ENCODE measurements at places on chromosomes 1 and 21. TPM values are rescaled to one million over a fixed set of nuclear protein-coding genes. Genes with fewer than 3 reads are reported as not detected.

The PDZK1IP1 gene
- total RNA-seq, result not detected

- H3K4me3 ChIP-seq, result no peak overlapping the region
- H3K4me1 ChIP-seq, result no peaks in the 10 kb centered on the region
- H3K27me3 ChIP-seq, result no peaks in the 10 kb centered on the region
- H3K27ac ChIP-seq, result no peak overlapping the region
- no peak for DNase-seq
Observed at GRCh38 chr1:170162459-170163246, 16.9 kb downstream of the NTMT2 start.

DNA sequence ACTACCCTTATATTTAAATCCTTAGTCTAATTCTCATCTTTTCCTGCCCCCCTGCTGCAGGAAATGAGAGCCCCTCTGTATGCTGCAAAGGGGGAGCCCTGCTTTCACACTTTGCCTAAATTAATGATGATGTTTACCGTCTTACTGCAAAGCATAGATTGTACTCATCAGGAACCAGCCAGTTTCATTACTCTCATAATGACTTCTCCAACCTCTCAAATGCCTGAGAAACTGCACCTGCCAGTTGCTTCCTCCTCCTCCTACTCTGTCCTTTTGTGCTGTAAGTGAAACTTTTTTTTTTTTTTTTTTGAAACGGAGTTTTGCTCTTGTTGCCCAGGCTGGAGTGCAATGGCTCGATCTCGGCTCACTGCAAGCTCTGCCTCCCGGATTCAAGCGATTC, 101.7 kb downstream of the ADSS2 start:
- H3K4me3 ChIP-seq, result no peak overlapping the region
- no peaks in the 10 kb centered on the region for H3K4me1 ChIP-seq
- H3K27me3 ChIP-seq, result no peaks in the 10 kb centered on the region
- no peaks in the 10 kb centered on the region for H3K36me3 ChIP-seq
- no peak for DNase-seq

DNA sequence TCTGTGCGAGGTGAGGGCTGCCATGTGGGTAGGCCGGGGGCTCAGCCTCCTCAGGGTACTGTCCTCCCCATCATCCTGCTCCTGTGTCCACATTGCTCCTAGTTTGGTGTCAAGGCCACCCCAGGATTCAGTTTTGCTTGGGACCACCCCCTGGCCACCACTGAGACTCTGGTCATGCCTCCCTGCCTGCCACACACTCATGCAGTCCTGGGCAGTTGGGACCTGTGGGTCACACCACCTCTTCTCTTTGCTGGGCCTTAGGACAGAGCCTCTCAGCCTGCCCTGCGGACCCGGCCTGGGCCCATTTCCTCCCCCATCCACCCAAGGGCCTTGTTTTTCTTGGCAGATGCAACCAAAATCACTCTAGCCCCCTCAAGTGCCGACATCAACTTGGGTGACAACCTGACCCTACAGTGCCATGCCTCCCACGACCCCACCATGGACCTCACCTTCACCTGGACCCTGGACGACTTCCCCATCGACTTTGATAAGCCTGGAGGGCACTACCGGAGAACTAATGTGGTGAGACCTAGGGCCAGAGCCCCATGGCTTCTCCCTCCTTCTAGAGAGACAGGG, 19.4 kb downstream of the TMEM81 start:
- H3K36me3 ChIP-seq, result no peaks in the 10 kb centered on the region
- no peak overlapping the region for H3K4me3 ChIP-seq
- H3K27ac ChIP-seq, result no peak overlapping the region
- DNase-seq, result peak; percentile 61
